ENCODE measurements at places on chromosomes 1 and 21.
A peak's percentile ranks its signal among the peaks of the same experiment; 100 is the strongest.

DNA sequence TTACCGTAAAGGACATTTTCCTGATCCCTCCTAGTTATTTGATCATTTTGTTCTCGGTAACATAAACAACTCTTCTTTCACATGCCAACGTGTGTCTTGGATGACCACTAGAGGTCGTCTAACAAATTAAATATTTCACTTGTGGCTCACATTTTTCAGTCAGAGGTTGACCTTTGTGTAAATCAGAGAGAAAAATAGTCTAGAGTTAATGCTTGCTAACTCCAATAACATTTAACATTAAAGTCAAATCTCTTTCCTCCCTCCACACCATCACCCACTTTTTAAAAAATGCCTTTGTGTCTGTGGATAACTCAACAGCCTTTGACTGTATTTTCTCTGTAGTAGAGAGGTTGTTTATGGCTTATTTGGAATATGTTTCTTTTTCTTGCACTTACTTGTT, 220.5 kb upstream of the B3GALT2 start:
- DNase-seq: peak; percentile 38

DNA sequence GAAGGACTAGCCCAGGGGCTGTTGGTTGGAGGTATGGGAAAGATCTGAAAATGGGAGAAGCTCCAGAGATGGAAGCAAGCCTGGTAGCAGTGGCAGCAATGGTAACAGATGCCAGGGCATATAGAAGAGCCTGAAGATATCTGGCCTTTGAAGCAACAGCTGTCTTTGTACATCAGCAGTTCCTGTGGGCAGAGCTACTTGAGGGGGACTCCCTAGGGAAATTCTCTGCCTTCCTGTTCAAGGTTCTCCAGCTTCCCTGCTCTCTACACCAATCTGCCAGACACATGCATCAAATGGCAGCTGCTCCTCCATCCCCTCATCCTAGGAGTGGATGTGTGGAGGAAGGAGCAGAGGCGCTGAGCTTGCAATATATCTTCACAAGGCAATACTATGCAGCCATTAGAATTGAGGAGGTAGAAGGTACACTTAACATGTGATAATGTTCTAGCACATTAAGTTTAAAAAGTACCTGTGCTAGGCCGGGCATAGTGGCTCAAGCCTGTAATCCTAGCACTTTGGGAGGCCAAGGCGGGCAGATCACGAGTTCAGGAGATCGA, 2.2 kb downstream of the TMEM35B start:
- DNase-seq: no peak

- no peak for DNase-seq
Observed at GRCh38 chr21:19010251-19010650, 606.7 kb upstream of the TMPRSS15 start.

GRCh38 chr1:246708166-246708565, 16.0 kb upstream of the SCCPDH start:
- DNase-seq: no peak

- DNase-seq: no peak
Observed at GRCh38 chr1:43346636-43347035, 9.0 kb downstream of the MPL start.

- no peak for DNase-seq
Observed at GRCh38 chr1:230518511-230518910, 92.4 kb upstream of the PGBD5 start.

DNA sequence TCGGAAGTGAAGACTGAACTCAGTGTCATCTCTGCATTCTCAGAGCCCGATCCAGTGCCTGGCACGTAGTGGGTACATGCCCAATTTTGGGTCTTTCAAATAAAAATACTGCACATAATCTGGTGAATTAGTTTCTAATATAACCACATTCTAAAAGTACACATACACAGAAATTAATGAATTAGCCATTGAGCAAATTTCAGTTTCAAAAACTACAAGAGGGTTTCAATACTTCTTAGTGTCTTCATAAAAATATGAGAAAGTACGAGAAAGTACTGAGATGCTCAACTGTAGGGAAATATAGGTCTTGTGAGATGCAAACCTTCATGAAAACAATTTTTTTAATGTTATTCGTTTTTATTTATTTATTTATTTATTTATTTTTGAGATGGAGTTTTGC, 86.9 kb downstream of the SMYD2 start:
- no peak for DNase-seq
